ENCODE measurements at places on chromosomes 5 and 9. TPM values are rescaled to one million over a fixed set of nuclear protein-coding genes. Genes with fewer than 3 reads are reported as not detected.

Gene BAG1
- 95.3 TPM for total RNA-seq

Gene KCNIP1
- total RNA-seq = not detected

Gene RGS7BP
- 0.12 TPM for total RNA-seq

Gene CNTFR
- total RNA-seq = not detected

Gene ADRA1B
- not detected for total RNA-seq

Gene SLC25A2
- total RNA-seq = 0.24 TPM

GRCh38 chr5:146426853-146427618 lies 20.1 kb upstream of the TCERG1 start:
- peak; percentile 52 for ATAC-seq

DNA sequence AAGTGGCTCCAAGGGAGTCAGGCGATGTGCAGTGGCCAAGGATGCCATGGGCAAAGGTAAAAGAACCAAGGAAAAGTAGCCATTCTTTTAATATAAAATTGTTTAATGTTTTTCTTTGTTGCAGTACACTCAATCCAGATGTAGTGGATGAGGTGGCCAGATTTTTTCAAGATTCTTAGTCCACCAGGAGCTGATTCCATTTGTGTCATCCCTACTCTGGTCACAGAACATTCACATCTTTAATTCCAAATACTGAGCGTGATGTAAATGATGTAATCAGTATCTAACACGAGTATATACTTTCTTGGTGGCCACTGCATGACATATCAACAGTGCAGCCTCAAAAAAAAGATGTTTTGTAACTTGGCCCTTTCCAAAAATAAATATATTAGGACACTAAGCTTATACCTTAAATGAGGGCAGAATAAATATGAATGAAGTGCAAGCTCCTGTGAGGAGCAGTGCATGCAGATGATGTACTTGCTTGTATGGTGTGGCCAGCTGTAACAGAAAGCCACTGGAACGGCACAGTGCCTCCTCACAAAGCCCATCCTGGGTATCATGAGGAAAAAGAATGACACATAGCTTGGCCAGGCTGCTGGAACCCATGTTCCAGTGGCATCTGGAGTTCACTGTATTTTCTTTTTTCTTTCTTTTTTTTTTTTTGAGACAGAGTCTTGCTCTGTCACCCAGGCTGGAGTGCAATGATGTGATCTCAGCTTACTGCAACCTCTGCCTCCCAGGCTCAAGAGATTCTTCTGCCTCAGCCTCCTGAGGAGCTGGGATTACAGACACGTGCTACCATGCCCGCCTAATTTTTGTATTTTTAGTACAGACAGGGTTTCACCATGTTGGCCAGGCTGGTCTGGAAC lies 6.5 kb upstream of the SPATA24 start:
- ATAC-seq = no peak

DNA sequence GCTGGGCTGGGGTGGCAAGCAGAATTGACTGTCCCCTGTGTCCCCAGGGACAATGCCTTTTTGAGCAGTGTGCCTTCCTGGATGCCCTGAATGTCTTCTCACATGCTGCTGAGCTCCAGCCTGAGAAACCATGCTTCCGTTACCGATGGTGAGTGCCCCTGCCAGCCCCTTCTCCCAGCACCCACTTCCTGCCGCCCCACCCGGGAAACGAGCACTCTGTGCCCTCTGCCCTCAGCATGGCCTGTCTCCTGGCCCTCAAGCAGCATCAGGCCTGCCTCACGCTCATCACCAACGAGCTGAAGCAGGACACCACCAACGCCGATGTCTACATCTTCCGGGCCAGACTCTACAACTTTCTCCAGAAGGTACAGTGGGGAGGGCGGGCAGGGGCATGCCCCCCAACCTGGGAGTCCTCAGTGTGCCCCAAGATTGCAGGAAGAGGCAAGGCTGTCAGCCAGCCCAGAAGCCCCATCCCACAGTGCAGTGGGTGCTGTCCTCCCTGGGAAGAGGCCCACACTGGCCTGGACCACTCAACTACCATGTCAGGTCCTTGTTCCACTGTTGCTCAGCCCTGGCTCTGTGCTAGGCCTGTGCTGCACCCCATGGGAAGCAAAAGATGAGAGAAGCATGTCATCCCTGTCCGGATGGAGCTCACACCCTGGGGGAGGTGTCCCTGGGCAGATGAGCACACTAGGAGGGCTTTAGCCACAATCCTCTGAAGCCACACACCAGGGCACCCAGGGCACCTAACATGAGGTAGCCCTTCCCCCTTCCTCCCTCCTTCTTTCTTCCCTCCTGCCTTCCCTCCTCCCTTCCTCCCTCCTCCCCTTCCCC lies 4.4 kb downstream of the TTC16 start:
- ATAC-seq = no peak

DNA sequence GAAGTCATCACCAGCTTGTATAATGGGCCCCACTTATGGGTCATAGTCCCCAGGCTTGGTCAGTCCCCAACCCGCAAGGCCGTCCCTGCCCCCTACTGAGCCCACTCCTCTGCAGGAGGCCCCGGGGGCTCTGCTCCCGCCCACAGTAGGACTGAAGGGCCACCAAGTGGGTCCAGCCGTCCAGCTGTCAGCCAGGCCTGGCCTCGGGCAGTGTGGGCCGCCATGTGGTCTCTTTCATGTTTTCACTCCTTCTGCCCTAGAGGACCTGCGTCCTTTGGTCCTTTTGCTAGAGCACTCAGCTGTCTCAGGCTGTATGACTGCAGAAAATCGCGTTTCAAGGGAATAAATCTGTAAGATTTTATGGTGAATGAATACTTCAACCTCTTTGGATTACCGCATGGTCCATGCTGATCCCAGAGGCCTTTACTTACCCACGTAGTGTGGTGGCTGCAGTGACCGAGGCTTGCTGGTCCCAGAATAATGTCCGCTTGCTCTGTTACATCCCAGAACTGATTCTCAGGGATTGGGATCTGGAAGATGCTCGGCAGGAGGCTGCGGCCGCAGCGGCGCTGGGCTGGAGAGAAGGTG lies 105.7 kb upstream of the FAM120A start:
- ATAC-seq = no peak

DNA sequence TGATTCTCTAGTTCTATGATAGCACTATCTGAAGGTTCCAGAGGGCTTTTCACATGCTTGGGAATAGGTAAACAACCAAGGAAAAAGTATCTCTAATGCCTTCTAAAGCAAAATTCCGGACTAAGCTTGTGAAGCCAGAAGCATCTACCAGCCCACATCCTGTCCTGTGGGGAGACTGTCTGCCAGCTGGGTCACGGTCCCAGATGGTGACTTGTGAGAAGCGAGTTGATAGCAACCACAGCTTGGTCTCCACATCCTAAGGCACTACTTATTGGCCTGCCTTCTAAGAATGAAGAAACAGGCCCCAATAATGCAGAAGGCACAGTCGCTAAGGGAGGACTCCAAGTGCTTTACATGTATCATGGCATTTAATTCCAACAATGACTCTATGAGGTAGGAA lies 184.1 kb upstream of the ADRA1B start:
- ATAC-seq = no peak

- no peak for ATAC-seq
Observed at GRCh38 chr5:80874162-80874561, 86.0 kb upstream of the RASGRF2 start.

- ATAC-seq = peak; percentile 11
Observed at GRCh38 chr5:10140195-10140973, 109.3 kb downstream of the ATPSCKMT start.

DNA sequence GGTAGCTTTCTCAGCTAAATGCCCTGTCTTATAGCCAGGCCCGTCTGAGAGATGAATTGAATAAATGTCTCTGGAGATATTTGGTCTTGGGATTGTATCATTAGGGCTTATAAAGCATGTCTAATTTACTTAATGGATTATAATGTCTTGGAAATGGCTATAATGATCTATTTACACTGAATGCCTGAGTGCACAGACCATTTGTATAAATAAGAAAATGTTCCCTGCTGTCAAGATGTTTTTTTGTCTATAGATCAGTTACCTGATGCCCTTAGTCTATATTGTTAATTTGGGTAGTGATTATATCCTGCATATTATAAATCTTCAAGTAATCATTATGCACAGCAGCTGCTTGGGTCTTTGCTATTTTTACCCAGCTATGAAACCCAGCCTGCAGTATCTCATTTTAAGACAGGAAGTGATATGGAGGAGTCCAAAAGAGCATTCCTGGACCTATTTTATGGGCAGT lies 112.9 kb upstream of the ACTBL2 start:
- ATAC-seq = no peak

GRCh38 chr5:94017579-94017978 lies 276.2 kb upstream of the POU5F2 start:
- no peak for ATAC-seq

- no peak for ATAC-seq
Observed at GRCh38 chr5:34731435-34732232, 75.5 kb downstream of the RAI14 start.

- ATAC-seq = no peak
Observed at GRCh38 chr5:34685485-34686165, 29.5 kb downstream of the RAI14 start.

- no peak for ATAC-seq
Observed at GRCh38 chr5:111653408-111653807, 103.6 kb downstream of the NREP start.

GRCh38 chr5:66840511-66841013 lies 244.4 kb downstream of the MAST4 start:
- peak; percentile 60 for ATAC-seq

- ATAC-seq = peak; percentile 52
Observed at GRCh38 chr5:126003309-126003708, 419.9 kb upstream of the GRAMD2B start.
